ENCODE measurements at places on chromosomes 13 and 19.
A peak's percentile ranks its signal among the peaks of the same experiment; 100 is the strongest.

DNA sequence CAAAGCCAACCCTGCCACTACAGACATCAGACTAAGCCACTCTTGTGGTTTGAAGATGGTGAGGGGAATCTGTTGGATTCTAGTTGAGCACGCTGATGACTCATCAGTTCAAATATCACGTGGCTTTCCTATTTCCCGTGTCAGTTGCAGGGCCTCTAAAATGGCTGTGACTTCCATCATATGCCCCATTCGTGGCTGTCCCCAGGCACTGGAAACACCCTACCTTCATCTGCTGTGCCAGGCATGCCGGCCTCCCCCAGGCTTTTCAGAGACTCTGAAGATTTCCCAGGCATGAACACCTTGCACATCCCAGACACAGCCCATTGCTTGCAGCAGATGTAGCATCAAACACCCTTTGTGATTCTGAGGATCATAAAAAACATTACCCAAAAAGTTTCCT is 659.9 kb downstream of the UQCRFS1 start:
- DNase-seq = no peak

DNA sequence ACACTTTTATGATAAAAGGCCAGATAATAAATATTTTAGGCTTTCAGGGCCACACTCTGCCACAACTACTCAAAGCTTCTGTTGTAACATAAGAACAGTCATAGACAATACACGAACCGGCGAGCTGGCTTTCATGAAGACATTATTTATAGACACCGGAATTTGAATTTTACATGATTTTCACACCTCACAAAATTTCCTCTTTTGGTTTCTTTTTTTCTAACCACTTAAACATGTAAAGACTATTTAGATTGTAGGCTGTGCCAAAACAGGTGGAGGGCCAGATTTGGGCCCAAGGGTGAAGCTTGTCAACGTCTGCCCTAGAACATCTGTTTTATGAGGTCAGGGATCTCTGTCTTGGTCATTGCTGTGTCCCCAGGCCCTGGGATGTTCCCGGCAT is 29.7 kb upstream of the FXYD3 start:
- DNase-seq = no peak

GRCh38 chr13:111051041-111051725 is 63.9 kb upstream of the ARHGEF7 start:
- no peak for DNase-seq

GRCh38 chr13:95260031-95260525 is 41.2 kb downstream of the ABCC4 start:
- DNase-seq = no peak

GRCh38 chr19:55289117-55289796 is 5.5 kb downstream of the BRSK1 start:
- no peak for DNase-seq

- DNase-seq = peak; percentile 47
These were observed 1.9 kb downstream of the PPP1R12C start for GRCh38 chr19:55115446-55116065.

- DNase-seq = peak; percentile 69
These were observed 770 bp downstream of the HNRNPM start for GRCh38 chr19:8445488-8446001.

GRCh38 chr13:79237981-79238380 is 168.1 kb downstream of the RBM26 start:
- DNase-seq = no peak

DNA sequence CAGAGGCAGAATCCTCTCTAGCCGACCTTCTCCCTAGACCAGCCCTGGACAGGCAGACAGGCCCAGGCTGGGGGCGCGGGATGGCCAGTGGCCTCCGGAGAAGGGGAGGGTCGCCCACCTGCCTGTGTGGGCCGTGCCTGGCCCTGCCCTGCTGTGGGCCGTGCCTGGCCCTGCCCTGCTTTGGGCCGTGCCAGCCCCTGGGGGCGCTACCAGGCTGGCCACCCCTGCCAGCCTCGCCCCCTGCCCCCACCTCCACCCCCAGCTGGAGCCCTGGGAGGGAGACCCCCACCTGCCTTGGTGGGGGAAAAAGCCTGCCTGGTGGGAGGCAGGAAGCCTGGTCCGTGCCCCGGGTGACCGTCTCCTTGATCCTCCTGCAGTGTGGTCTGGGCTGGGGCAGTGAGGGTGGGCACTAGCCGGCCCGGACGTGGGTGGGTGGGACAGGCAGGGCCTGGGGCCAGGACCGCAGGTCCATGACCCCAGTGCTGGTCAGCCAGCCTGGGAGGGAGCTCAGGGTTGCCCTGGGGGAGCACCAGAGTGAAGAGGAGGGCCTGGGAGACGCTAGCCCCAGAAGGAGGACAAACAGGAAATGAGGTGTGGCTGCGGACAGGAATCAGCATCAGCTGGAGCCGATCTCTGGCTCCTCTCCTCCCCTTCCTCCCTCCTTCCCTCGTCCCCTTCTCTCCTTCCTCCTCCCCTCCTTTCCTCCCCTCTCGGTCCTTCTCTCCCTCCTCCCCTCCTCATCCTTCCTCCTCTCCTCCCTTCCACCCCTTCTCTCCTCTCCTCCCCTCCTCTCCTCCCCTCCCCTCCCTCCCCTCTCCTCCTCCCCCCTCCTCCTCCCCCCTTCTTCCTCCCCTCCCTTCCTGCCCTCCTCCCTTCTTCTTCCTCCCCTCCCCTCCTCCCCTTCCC is 5.1 kb upstream of the MKNK2 start:
- DNase-seq = peak; percentile 60

DNA sequence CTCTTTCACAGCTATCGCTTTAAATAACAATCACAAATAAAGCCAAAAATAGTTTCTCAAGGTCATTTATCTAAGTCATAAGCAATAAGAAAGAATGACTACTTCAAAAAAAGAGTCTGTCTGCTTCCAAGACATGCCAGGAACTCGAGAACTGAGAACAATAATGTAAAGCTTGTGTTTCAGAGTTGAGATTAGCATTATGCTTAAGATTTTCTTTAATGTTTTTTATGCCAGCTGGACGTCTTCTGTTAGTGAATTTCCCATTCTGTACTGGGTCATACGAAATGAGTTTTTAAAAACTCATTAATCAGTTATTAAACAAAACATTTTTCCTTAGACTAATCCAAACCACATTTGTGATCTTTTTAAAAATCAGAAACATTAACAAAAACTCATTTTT is 3.2 kb upstream of the SPRYD7 start:
- no peak for DNase-seq

DNA sequence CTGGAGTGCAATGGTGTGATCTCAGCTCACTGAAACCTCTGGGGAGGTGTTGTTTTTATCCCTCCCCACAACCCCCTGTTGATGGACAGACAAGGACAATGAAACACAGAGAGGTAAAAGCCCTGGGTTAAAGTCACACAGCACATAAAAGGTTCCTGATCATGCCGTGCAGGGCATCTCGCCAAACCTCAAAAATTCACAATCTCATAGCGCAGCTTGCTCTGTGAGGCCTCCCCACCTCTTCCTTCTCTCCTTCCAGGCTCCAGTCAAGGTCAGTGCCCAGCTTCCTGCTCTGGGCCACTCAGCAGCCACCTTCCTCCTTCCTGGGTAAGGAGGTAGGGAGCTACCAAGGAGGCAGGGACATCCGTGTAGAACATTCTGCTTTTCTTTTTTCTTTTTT is 2.3 kb downstream of the FUT2 start:
- DNase-seq = no peak

- no peak for DNase-seq
These were observed 6.7 kb downstream of the TM9SF2 start for GRCh38 chr13:99507986-99508385.
